Breast epithelium (tissue), 4 donors: ENCODE measurements at places on chromosomes 7 and 10. TPM values are rescaled to one million over a fixed set of nuclear protein-coding genes. Genes with fewer than 3 reads are reported as not detected.

DNA sequence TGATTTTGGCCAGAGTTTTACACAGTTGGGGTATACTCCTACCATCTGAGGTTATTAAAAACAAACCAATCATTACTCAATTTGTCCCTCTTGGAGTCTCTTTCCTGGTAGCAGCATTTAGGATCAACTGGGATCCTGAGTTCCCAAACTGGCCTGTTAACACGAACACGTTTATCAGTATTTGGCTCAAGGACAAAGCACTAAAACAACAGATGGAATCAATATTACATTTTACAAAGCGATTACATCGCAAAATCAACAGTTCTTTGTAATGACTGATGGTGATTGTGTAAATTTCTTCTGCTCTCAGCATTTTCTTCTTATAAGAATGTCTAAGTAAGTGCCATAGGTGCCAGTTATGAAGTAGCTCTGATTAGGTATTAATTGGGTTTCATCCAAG lies 582.9 kb upstream of the ANKRD30A start:
- no peaks in the 10 kb centered on the region for H3K4me1 ChIP-seq
- no peak for DNase-seq
- H3K27ac ChIP-seq = no peak overlapping the region

- H3K36me3 ChIP-seq = no peaks in the 10 kb centered on the region
- no peak for DNase-seq
- no peaks in the 10 kb centered on the region for H3K27me3 ChIP-seq
- no peaks in the 10 kb centered on the region for H3K4me1 ChIP-seq
- H3K4me3 ChIP-seq = no peak overlapping the region
These were observed 165.8 kb downstream of the CCSER2 start for GRCh38 chr10:84493951-84494848.

GRCh38 chr10:72850861-72851260 lies 42.7 kb upstream of the OIT3 start:
- DNase-seq = no peak
- no peaks in the 10 kb centered on the region for H3K36me3 ChIP-seq
- H3K27me3 ChIP-seq = no peaks in the 10 kb centered on the region
- H3K4me1 ChIP-seq = no peaks in the 10 kb centered on the region

GRCh38 chr7:71220210-71220695 lies 88.3 kb downstream of the GALNT17 start:
- no peak for DNase-seq
- no peaks in the 10 kb centered on the region for H3K27me3 ChIP-seq
- no peaks in the 10 kb centered on the region for H3K4me1 ChIP-seq
- H3K27ac ChIP-seq = no peak overlapping the region

- no peak for DNase-seq
- H3K27ac ChIP-seq = no peak overlapping the region
- no peaks in the 10 kb centered on the region for H3K27me3 ChIP-seq
- no peaks in the 10 kb centered on the region for H3K36me3 ChIP-seq
These were observed 77.9 kb upstream of the LRRN3 start for GRCh38 chr7:111012799-111013675.

Gene CFAP43
- total RNA-seq = 8.5 TPM

DNA sequence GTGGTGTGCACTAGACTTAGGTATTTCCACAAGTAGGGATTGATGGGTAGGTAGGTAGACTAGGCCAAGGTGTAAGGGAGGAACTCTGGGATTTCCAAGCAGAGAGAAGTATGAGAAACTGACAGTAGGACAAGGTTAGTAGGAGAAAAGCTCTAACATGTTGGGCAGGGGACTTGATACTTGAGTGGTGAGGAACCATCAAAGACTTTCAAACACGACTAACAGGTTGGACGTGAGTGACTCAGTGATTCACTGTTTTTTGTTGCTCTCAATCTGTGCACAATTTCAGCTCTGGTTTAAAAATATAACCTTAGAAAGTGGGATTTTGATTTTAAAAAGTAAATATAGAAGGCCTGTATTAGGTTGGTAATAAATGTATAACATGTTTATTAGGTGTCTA lies 44.4 kb downstream of the KLHDC10 start:
- H3K36me3 ChIP-seq = no peaks in the 10 kb centered on the region
- H3K27me3 ChIP-seq = no peaks in the 10 kb centered on the region
- no peak overlapping the region for H3K27ac ChIP-seq
- no peaks in the 10 kb centered on the region for H3K4me1 ChIP-seq

DNA sequence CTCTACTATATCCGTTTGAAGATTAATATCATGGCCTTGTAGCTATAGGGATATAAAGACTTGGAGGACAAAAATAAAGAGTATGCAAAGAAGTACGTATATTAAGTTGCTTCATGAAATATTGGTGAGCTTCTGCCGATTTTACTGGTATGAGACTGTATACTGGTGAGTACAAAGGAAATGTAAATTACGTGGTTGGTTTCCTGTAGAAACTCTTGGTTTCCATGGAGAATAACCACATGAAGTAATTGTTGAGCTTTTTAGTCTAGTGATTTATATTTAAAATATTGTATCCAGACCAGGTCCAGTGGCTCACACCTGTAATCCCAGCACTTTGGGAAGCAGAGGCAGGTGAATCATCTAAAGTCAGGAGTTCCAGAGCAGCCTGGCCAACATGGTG lies 32.2 kb upstream of the GLI3 start:
- H3K27ac ChIP-seq = no peak overlapping the region
- H3K27me3 ChIP-seq = no peaks in the 10 kb centered on the region
- no peaks in the 10 kb centered on the region for H3K4me1 ChIP-seq
- DNase-seq = no peak
